Activated T-helper 2 cell treated with anti-CD3 and anti-CD28 coated beads, Interferon-gamma antibody, Interleukin-2, Interleukin-4, amounts not matched to agents 10 μg/mL and 5 μg/mL and 100 μg/mL, durations not matched to agents 14 hours and 24 hours and 36 hours (primary cell): ENCODE measurements at places on chromosomes 12 and 14. TPM values are rescaled to one million over a fixed set of nuclear protein-coding genes. Genes with fewer than 3 reads are reported as not detected.

- DNase-seq: no peak
- H3K36me3 ChIP-seq: no peaks in the 10 kb centered on the region
- no peak overlapping the region for H3K27ac ChIP-seq
Observed at GRCh38 chr12:75361408-75361807, 26.9 kb downstream of the GLIPR1L1 start.

- H3K27me3 ChIP-seq: no peaks in the 10 kb centered on the region
- no peak overlapping the region for H3K27ac ChIP-seq
- no peaks in the 10 kb centered on the region for H3K4me1 ChIP-seq
- DNase-seq: no peak
- no peaks in the 10 kb centered on the region for H3K36me3 ChIP-seq
Observed at GRCh38 chr14:82134411-82134810, 600.8 kb upstream of the SEL1L start.

GRCh38 chr12:12600659-12601058, 11.0 kb upstream of the CREBL2 start:
- no peaks in the 10 kb centered on the region for H3K27me3 ChIP-seq
- H3K4me1 ChIP-seq: peaks cover 3% of the 10 kb centered on the region
- no peaks in the 10 kb centered on the region for H3K36me3 ChIP-seq
- no peak overlapping the region for H3K4me3 ChIP-seq
- DNase-seq: no peak
- no peak overlapping the region for H3K27ac ChIP-seq

DNA sequence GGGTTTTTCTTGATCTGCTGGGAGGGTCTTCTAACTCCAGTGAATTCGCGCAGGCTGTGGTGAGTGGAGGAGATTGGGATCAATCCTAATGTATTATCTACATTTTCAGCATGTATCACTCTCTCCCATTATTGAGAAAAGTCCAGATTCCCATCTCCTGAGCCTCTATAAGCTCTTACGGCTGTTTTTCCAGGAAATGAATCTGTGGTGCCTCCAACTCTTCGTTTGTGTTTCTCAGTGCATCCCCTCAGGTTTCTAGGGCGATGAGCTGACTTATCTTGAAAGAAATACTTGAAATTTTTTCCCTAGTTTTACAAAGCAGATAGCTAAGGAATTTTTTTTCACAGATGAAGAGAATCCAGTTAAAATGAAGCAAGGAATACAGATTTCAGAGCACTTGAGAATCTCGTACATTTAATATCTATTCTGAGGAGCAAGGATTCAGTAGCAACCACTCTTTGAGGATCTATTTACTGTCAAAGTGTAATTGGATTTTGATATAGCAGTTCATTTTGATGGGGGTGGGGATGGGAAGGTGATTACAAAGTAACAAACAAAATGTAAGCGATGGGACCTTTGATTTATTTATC, 138.7 kb downstream of the BRMS1L start:
- no peaks in the 10 kb centered on the region for H3K4me1 ChIP-seq
- DNase-seq: no peak
- H3K4me3 ChIP-seq: no peak overlapping the region

GRCh38 chr14:24084440-24084839, 9.7 kb upstream of the PCK2 start:
- no peaks in the 10 kb centered on the region for H3K27me3 ChIP-seq
- H3K4me1 ChIP-seq: peaks cover 17% of the 10 kb centered on the region
- no peak overlapping the region for H3K4me3 ChIP-seq
- H3K27ac ChIP-seq: no peak overlapping the region
- no peak for DNase-seq

GRCh38 chr14:31487886-31488285, at the start of gene GPR33:
GPR33 (minus strand) TSS chr14:31488039; CDS start chr14:31483965, 4,074 bp downstream.
- no peak within 1 kb of the TSS for H3K27ac ChIP-seq
- H3K36me3 ChIP-seq: no peaks in the 10 kb centered on the region

- H3K4me1 ChIP-seq: peaks cover 70% of the 10 kb centered on the region
- no peak overlapping the region for H3K4me3 ChIP-seq
- no peak overlapping the region for H3K27ac ChIP-seq
- DNase-seq: no peak
Observed at GRCh38 chr12:46403719-46404070, 31.1 kb upstream of the SLC38A2 start.

- H3K4me1 ChIP-seq: no peaks in the 10 kb centered on the region
- H3K27me3 ChIP-seq: no peaks in the 10 kb centered on the region
- H3K4me3 ChIP-seq: no peak overlapping the region
- H3K36me3 ChIP-seq: peaks cover 68% of the 10 kb centered on the region
- DNase-seq: no peak
Observed at GRCh38 chr12:132023658-132024057, 73.9 kb downstream of the EP400 start.

- DNase-seq: no peak
- no peaks in the 10 kb centered on the region for H3K4me1 ChIP-seq
- no peaks in the 10 kb centered on the region for H3K36me3 ChIP-seq
- no peak overlapping the region for H3K27ac ChIP-seq
- peaks cover 20% of the 10 kb centered on the region for H3K27me3 ChIP-seq
Observed at GRCh38 chr12:109301643-109302168, 7.4 kb downstream of the FOXN4 start.

- no peak overlapping the region for H3K4me3 ChIP-seq
- no peaks in the 10 kb centered on the region for H3K4me1 ChIP-seq
- peak overlapping the region; percentile 51 for H3K27ac ChIP-seq
- no peak for DNase-seq
- no peaks in the 10 kb centered on the region for H3K27me3 ChIP-seq
Observed at GRCh38 chr14:25349269-25349668, 299.3 kb upstream of the STXBP6 start.

- H3K27me3 ChIP-seq: no peaks in the 10 kb centered on the region
- DNase-seq: no peak
- no peaks in the 10 kb centered on the region for H3K36me3 ChIP-seq
- no peaks in the 10 kb centered on the region for H3K4me1 ChIP-seq
Observed at GRCh38 chr12:114799574-114800487, 115.9 kb upstream of the TBX3 start.

GRCh38 chr14:92472860-92473259, 40.7 kb upstream of the RIN3 start:
- no peak for DNase-seq
- peaks cover 8% of the 10 kb centered on the region for H3K27me3 ChIP-seq
- H3K4me3 ChIP-seq: no peak overlapping the region
- peaks cover 1% of the 10 kb centered on the region for H3K4me1 ChIP-seq

GRCh38 chr14:67574806-67575205, 25.3 kb downstream of the PIGH start:
- H3K27me3 ChIP-seq: peaks cover 3% of the 10 kb centered on the region
- no peak overlapping the region for H3K27ac ChIP-seq
- no peaks in the 10 kb centered on the region for H3K4me1 ChIP-seq
- H3K36me3 ChIP-seq: no peaks in the 10 kb centered on the region

DNA sequence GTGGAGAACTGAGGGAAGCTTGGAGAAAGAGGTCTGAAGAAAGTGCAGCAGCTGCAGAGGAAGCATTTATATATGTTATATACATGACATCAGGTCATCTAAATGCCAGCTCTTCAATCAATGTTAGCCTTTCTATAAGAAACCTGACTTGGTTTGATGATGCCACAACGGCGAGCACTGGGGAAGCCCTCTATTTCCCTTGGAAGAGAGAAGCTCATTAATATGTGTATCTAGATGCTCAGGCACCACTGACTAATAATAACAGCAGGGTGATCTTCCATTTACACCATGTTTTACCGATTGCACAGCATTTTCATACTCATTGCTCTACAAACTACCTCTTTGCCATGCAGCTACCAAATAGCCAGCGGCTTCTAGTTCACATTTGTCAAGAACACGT, 811 bp downstream of the ACYP1 start:
- H3K4me1 ChIP-seq: peaks cover 27% of the 10 kb centered on the region
- H3K27me3 ChIP-seq: no peaks in the 10 kb centered on the region
- H3K4me3 ChIP-seq: peak overlapping the region; percentile 99

GRCh38 chr14:98799891-98800290, 472.1 kb downstream of the BCL11B start:
- H3K27ac ChIP-seq: no peak overlapping the region
- H3K4me3 ChIP-seq: no peak overlapping the region
- no peaks in the 10 kb centered on the region for H3K4me1 ChIP-seq
- no peaks in the 10 kb centered on the region for H3K27me3 ChIP-seq
- H3K36me3 ChIP-seq: no peaks in the 10 kb centered on the region

GRCh38 chr14:71752111-71752738, 180.0 kb upstream of the RGS6 start:
- peaks cover 18% of the 10 kb centered on the region for H3K4me1 ChIP-seq
- H3K36me3 ChIP-seq: peaks cover 13% of the 10 kb centered on the region
- H3K4me3 ChIP-seq: no peak overlapping the region

DNA sequence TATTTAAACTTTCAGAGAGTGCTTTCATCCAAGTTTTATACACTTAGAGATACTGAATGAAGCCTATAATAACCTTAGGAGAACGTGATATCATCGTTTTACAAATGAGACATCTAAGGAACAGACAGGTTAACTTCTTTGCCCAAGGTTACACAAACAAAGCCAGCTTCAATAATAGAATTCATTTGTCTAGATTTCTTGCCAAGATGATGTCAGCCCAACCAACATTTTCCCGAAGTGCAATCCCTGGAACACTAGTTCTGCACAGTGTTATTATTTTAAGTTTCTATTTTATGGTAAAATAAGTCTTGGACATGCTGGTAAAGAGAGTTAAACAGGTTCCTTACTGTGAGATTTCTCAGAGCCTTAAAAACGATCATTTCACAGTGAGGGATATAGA, 174.6 kb downstream of the SLC25A21 start:
- H3K4me1 ChIP-seq: no peaks in the 10 kb centered on the region
- no peak overlapping the region for H3K4me3 ChIP-seq
- H3K36me3 ChIP-seq: no peaks in the 10 kb centered on the region
- no peaks in the 10 kb centered on the region for H3K27me3 ChIP-seq

- DNase-seq: no peak
- no peaks in the 10 kb centered on the region for H3K27me3 ChIP-seq
- peak overlapping the region; percentile 59 for H3K4me3 ChIP-seq
- peaks cover 26% of the 10 kb centered on the region for H3K4me1 ChIP-seq
Observed at GRCh38 chr12:103958621-103959020, 7.1 kb upstream of the TDG start.

DNA sequence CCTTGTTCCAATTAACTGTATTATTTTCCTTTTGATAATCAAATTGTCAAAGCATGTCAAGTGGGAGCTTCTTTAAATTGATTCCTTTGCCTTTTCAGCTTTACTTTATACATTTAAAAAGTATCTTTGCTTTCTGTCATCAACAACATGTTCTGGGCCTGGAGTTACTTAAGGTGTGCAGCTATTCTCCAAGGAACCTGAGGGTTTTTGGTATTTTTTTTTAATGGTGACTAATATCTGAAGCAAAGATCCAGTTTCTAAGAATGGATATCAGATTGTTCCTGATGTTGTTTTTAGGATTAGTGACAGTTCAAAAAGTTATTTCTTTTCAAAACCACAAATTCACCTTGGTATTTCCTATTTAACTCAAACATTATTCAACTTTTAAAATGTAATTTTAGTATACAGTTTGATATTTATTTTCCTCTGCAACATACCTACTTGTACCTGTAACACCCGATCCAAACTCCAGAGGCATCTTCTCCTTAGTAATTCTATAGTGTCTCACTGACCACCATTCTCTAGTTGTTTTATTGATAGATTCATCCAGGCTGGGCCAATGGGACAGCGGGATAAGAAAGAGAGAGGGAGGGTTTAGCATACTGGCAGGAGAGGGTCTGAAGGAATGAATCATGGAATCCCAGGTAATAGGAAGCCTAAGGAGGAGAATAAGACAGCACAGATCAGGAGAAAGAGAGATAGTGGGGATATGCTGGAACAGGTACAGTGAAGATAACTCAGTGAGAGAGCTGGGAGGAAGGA, 3.1 kb downstream of the CBLN3 start:
- peaks cover 9% of the 10 kb centered on the region for H3K36me3 ChIP-seq
- no peak for DNase-seq
- peaks cover 31% of the 10 kb centered on the region for H3K4me1 ChIP-seq

GRCh38 chr14:33490555-33490954, 460.3 kb downstream of the EGLN3 start:
- no peaks in the 10 kb centered on the region for H3K4me1 ChIP-seq
- H3K27me3 ChIP-seq: no peaks in the 10 kb centered on the region
- H3K36me3 ChIP-seq: no peaks in the 10 kb centered on the region
- no peak overlapping the region for H3K4me3 ChIP-seq
- no peak overlapping the region for H3K27ac ChIP-seq

GRCh38 chr12:132279184-132279889, 50.1 kb downstream of the GALNT9 start:
- H3K4me1 ChIP-seq: no peaks in the 10 kb centered on the region
- H3K27ac ChIP-seq: no peak overlapping the region
- peaks cover 2% of the 10 kb centered on the region for H3K27me3 ChIP-seq
- DNase-seq: no peak

GRCh38 chr12:104686196-104686595, 229.4 kb downstream of the CHST11 start:
- DNase-seq: no peak
- H3K36me3 ChIP-seq: peaks cover 43% of the 10 kb centered on the region
- peak overlapping the region; percentile 97 for H3K27ac ChIP-seq
- H3K4me3 ChIP-seq: peak overlapping the region; percentile 24

GRCh38 chr12:16300736-16301135, 23.3 kb upstream of the SLC15A5 start:
- H3K36me3 ChIP-seq: no peaks in the 10 kb centered on the region
- no peaks in the 10 kb centered on the region for H3K27me3 ChIP-seq
- DNase-seq: no peak
- no peak overlapping the region for H3K27ac ChIP-seq
- H3K4me1 ChIP-seq: no peaks in the 10 kb centered on the region

DNA sequence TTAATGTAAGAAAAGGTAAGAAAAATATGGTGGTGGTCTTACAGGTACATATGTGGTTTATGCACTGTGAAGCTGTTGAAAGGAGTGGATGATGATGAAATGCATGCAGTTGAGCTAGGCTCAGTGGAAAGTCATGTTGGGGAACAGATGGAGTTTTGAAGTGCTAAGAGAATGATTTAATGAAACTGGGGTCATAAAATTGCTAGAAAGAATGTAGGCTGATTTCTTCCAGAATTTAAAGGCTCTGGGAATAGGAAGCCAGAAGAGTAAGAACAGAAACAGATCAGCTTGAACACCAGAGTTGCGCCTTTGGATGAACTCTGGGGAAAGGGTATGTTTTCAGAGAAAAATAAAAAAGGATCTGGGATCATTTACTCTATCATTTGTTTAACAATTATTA, 146.5 kb downstream of the MON2 start:
- H3K4me3 ChIP-seq: no peak overlapping the region
- H3K27ac ChIP-seq: no peak overlapping the region
- H3K4me1 ChIP-seq: no peaks in the 10 kb centered on the region

- H3K4me3 ChIP-seq: peak overlapping the region; percentile 98
- H3K36me3 ChIP-seq: peaks cover 36% of the 10 kb centered on the region
- H3K4me1 ChIP-seq: peaks cover 47% of the 10 kb centered on the region
- peaks cover 5% of the 10 kb centered on the region for H3K27me3 ChIP-seq
- no peak for DNase-seq
Observed at GRCh38 chr14:96503306-96503679, 1.1 kb downstream of the PAPOLA start.

- H3K27ac ChIP-seq: peak overlapping the region; percentile 59
- H3K36me3 ChIP-seq: peaks cover 67% of the 10 kb centered on the region
- H3K4me1 ChIP-seq: peaks cover 49% of the 10 kb centered on the region
- no peaks in the 10 kb centered on the region for H3K27me3 ChIP-seq
- no peak for DNase-seq
Observed at GRCh38 chr14:91232603-91233002, 11.9 kb downstream of the GPR68 start.

Gene ESPL1
- total RNA-seq: 72.6 and 75.3 TPM in 2 replicates

Gene ENDOU
- not detected in 2 replicates for total RNA-seq

Gene GRIP1
- total RNA-seq: not detected in 2 replicates

Gene CBLN3
- 5.4 and 5.5 TPM in 2 replicates for total RNA-seq

Gene EID3
- total RNA-seq: 9.4 and 10.1 TPM in 2 replicates

Gene PTPN6
- total RNA-seq: 250 and 252 TPM in 2 replicates

Gene KLHL33
- total RNA-seq: 0.07 TPM in 1 of 2 replicates, not detected in the other

Gene FSCB
- total RNA-seq: not detected in 2 replicates

Gene TAS2R30
- total RNA-seq: 2.9 and 3.6 TPM in 2 replicates

Gene TAS2R9
- total RNA-seq: not detected in 2 replicates

Gene BCAT1
- total RNA-seq: 12.7 and 12.9 TPM in 2 replicates
